Fibroblast of skin of back (primary cell): ENCODE measurements at places on chromosomes 1 and 21.

GRCh38 chr1:206023695-206024094 lies at the start of gene CTSE:
TSS of gene CTSE (minus strand) at chr1:206023895. CDS start at chr1:206023791, 104 bp downstream.
- DNase-seq = no peak

- no peak for DNase-seq
Measured at GRCh38 chr1:31802190-31803150, 13.4 kb downstream of the SPOCD1 start.

- no peak for DNase-seq
Measured at GRCh38 chr1:56399795-56400194, 179.6 kb downstream of the PLPP3 start.

DNA sequence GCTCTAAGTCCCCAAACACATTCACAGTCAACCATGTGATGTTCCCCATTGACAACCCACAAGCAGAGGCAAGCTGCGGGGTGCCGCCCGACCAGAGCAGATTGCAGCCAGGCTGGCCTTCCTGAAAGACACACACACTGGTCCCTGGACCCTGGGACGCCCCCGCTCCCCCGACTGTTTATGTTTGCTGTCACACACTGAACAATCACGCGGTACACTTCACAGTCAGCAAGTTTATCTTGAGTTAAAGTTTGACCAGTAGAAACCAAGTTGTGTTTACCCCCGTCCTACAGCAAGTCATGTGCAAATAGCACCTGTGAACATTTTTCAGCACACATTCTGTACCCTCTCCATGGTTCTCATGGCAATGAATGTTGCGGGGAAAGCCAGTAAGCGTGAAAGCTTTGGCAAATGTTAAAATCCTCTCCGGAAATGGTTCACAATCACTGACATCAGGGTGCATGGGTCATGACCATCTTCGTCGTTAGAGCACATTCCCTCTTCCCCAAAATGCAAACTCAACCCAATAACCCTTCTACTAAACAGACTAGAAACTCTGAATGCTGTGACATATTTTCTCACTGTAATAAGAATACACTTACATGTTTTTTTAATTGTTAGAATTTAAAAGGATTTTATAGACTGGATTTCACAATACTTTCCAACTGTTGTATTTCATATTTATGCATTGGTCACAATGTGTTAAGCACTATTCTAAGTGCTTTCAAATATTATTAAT lies 33.3 kb upstream of the IRF2BP2 start:
- no peak for DNase-seq

DNA sequence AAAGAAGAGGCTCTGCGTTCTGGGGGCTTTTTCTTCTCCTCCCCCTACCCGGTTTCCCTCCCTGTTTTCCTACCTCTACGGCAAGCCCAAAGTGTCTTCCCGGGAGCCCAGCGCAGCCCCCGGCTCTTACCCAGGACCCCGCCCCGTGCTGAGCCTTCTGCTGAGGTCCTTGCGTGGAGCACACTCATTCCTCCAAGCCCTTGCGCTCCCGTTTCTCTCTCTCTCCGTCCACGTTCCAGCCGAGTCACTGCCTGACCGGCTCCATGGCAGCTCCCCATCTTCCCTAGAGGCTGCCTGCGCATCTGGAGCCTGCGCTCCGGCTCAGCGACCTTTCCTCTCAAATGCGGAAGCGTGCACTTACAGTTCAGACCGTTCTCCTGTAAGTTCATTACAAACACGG lies 24.9 kb upstream of the PDXK start:
- no peak for DNase-seq

GRCh38 chr1:23403038-23403336 lies 21.6 kb downstream of the TCEA3 start:
- peak; percentile 78 for DNase-seq

- no peak for DNase-seq
Measured at GRCh38 chr21:29893687-29894086, 46.1 kb downstream of the GRIK1 start.

DNA sequence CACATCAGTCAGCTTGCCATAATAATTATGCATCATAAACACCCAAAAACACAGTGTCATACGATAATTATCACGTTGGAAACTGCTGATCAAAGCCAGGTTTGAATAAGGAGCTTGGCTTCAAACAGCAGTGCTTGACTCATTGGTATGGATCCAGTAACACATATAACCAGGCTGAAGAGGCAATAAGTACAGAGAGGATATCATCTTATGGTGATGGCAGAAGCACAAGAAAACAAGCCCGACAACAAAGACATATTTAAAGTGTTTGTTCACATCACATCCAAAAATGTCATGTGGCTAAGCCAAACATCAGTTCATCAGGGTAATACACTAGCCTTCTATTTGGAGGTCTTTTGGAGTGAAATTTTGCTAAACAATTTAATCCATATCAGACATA lies 389.7 kb downstream of the NCAM2 start:
- no peak for DNase-seq

GRCh38 chr21:16592381-16592780 lies 862.6 kb downstream of the USP25 start:
- no peak for DNase-seq

GRCh38 chr1:168556647-168557046 lies 12.8 kb upstream of the XCL2 start:
- no peak for DNase-seq

GRCh38 chr1:6612641-6613360 lies 730 bp upstream of the PHF13 start:
- no peak for DNase-seq

DNA sequence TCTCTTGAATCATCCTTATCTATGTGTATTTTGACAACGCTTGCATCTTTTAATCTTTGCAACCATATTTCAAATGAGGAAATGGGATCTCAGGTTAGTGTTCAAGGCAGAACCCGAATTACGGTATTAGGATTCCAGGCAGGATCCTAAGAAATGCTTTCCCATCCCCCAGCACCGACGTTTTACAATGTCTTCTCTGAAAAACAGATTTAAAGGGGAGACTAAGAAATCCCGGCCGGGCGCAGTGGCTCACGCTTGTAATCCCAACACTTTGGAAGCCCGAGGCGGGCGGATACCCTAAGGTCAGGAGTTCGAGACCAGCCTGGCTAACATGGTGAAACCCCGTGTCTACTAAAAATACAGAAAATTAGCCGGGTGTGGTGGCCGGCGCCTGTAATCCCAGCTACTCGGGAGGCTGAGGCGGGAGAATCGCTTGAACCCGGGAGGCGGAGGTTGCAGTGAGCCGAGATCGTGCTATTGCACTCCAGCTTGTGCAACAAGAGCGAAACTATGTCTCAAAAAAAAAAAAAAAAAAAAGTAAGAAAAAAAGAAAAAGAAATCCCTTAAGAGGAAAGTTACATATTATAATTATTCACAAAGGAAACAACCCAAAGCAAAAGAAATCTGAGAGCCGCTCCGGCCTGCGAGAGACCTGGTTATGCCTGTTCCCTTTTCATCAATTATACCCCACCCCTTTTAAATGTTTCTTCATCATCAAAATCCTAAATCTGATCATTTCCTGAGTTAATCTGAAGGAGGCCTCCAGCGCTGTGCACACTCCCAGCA lies 801 bp upstream of the GORAB start:
- DNase-seq = no peak

DNA sequence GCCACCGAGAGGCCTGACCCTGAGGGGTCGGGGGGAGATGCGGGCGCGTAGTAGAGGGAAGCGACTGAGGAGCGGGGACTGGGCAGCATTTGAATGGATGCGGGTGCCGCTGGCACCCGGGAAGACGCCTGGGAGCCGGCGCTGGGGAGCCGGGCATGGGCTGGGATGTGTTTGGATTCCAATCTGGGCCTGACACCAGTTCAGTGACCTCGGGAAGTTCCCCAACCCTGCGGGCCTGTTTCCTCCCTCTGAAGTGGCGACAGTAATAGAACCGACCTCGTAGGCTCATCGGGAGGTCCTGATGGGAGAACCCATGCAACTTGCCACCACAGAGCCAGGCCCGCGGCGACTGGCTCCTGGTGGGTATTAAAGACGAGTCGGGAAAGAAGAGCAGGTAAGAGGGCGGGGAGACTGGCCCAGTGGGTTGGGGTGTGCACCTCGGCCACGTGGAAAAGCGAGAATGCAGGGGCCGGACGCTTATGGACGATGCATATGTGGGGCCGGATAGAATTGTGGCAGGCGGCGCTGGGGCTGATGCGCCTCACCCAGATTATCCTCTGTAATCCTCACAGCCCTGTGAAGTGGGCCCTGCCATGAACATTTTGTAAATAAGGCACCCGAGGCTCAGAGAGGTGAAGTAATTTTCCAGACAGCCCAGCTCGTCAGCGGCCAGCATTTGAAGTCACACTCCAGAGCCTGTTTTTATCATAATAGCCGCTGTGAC lies 105.8 kb downstream of the SLC16A1 start:
- no peak for DNase-seq

DNA sequence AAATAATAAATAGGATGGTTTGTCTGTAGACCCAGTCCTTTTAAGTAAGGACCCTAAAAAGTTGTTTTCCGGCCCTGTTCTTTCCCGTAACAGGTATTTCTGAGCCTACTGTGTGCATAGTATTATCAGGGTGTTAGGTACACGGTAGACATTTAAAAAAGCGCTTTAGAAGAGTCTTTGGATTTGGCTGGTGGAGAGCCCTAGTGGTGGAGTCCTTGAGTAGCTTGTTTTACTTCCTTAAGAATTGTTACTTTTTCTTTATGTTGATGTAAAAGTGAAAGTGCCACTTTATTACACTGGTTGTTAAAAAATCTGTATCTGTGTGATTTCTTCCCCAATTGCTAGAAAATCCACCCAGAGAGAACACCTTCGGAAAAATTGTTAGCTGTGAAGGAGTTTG lies 36.8 kb downstream of the SMYD2 start:
- DNase-seq = no peak

- no peak for DNase-seq
Measured at GRCh38 chr21:29334717-29335428, 36.2 kb downstream of the BACH1 start.

GRCh38 chr1:104125266-104125665 lies 375.6 kb downstream of the AMY1C start:
- DNase-seq = peak; percentile 8

DNA sequence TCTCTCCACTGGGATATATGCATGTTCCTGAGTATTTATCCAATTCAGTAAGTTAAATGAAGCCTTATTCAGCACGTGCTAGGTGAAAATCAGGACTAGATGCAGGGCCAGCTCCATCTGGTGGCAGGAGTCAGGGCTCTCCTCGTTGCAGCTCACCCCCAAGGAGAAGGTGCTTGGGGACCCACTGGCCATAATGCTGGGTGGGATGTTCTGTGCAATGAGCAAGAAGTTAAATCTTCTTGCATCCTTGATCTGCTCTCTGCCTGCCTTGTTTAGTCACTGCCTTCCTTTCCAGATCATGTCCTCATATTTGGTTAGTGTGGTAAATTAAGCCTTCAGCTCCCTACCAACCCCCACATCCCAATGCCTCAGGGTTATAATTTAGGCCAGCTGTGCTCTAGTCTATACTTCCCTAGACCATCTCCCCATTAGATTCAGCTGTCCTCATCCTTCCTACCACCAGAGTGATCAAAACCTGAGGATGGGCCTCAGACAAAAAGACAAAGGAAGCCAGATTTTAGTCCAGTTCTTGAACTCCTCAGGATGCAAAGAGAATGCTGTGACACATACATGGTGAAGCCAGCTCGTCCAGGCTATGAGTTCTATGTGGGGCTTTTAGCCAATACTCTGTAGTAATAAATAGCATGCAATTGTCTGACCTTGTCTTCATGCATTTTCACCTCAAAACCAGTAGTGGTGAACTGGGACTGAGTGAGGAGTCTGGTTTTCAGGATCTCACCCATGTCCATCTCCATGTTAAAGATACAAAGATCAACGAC lies 55.9 kb downstream of the SEC16B start:
- DNase-seq = peak; percentile 8

DNA sequence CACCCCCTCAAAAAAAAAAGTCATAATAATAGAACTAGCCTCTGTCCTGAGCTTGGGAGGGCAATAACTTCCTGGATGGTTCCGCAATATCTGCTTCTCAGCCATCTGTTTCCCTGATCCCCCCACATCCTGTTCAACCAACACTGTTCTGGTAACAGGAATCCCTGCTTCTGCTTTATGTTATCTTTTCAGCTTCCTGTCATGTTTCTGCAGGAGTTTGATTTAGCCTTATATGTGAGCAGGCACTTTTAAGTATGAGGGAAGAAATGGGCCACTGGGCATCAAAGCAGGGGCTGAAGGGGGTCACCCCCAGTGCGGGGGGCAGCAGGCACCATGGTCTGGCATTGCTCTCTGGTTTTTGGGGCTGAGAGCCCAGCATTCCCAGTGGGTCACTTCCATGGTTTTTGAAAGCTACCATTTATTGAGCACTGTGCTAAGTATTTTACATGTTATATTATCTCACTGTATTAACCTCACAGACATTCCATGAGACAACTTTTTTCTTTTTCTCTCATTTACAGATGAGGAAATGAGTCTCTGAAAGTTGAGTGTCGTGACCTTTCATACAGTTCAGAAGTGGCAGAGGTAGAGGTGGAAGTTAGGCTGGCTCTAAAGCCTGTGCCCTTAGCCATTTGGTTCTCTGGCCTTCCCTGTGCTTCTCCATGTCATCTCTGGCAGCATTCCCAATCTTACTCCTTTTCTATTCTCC lies 61.9 kb downstream of the DNTTIP2 start:
- DNase-seq = peak; percentile 80
